ENCODE measurements at places on chromosomes 11 and 22.

GRCh38 chr11:100460426-100460825, 226.7 kb upstream of the ARHGAP42 start:
- DNase-seq, result no peak

DNA sequence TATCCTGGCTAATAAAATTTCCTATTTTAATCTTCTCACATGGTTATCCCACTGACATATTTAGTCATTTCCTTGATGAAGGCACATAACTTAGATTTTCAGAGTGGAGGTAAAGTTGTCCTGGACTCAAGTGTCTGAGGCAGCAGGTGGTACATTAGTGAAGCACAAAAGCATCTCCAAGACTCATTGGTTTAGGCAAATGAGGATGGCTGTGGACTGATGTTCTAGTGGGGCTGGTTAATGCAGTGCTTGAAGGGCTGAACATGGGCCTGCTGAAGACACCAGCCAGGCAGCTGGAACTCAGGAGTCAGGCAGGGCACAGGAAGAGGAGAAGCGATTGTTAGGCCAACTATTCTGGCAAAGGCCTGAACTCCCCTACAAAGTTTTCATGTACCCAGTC, 76.3 kb upstream of the SESN3 start:
- no peak for DNase-seq

DNA sequence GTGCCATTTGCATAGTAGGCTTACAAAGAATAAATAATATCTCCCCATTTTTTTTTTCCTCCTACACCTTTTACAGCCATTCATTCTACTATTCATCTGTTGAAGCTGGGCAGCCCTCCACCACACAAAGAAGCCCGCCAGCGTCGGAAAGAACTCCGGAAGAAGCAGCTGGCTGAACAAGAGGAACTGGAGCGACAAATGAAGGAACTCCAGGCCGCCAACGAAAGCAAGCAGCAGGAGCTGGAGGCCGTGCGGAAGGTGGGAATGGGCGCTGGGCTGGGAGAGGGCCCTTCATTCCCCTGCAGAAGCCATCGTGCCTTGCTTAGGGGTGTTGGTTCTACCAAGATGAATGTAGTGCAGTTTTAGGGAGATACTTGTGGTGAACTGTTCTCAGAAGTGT, 68.6 kb downstream of the SWAP70 start:
- DNase-seq, result no peak

- DNase-seq, result no peak
These were observed 33.5 kb upstream of the RAB38 start for GRCh38 chr11:88208745-88209144.

DNA sequence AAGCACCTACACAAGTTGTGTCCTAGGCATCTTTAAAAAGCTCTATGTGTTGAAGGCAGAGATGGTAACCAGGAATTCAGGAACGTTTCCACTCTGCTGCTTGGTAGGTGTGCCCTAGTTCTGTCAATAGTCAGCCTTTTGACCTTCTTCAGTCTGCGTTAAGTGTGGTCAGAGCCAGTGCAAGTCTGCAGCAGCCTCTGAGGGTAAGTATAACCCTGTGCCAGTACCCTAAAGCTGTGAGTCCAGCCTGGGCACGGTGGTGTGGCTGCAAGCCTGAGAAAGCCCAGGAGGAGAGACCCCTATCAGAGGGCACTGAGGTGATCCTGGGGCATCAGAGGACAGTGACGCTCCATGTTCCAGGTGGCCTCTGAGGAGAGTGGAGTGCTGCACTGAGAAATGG, 76.8 kb upstream of the ADORA2A start:
- no peak for DNase-seq

DNA sequence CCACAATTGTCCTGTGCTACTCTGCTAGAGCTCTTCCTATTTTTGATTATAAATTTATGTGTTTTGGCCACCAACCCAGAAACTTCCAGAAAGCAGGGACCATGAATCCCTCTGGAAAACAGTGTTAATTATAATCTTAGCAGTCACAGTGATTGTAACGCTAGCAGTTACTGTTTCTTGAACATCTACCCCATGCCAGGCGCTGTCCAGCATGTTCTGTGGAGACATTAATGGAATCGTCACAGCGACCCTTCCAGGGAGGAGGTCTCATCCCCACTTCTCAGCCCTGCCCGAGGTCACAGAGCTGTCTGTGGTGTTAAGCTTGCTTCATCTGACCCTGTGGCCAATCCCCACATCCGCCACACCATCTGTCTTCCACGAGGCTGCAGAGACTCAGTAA, 13.9 kb upstream of the PNPLA5 start:
- no peak for DNase-seq

DNA sequence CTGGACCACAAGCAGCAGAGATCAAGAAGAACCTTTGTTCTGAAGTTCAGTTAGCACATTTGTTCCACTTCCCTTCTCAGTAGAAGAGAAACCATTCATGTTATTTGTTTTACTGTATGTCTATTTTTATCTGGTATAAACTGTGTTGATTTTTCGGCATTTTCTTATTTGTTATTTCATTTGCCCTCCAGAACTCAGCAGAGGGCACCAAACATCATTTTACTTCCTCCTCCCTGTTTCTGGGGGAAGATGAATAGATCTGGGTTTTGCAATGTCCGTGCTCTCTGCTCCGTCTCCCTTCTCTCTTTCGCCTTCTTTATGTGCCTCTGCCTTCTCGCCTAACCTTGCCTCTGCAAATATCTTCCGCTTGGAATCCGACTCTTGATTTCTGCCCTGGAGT, 366.9 kb downstream of the NTM start:
- DNase-seq, result no peak

DNA sequence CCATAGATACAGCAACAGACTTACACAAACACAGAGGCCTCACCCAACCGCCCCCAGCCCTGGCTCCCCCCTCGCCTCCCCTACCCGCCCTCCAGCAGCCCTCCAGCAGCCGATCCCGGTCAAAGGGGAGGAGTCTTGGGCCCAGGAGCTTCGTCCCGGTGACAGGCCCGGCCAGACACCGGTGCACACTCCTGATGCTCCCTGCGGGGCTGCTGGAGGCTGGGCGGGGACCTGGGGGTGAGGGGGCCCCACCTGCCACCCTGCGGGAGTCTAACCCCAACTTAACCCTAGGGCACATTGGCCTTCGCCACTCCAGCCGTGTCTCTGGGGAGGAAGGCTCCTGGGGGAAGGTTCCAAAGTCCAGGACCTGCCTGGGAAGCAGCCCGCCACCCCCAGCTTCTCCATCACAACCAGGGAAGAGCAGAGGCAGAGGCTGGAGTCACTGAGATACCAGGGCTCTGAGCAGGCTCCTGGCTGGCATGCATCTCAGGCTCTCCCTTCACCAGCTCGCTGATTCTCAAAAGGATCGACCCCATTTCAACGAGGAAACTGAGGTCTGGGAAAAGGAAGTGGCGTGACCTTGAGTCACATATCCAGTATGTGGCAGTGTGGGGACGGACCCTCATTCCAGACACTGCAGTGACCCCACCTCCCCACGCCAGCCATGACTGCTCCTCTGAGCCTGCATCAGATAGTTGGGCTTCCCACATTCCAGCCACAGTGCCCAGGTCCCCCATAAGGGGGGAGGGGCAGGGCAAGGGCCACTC, 14.4 kb downstream of the BCL9L start:
- no peak for DNase-seq

DNA sequence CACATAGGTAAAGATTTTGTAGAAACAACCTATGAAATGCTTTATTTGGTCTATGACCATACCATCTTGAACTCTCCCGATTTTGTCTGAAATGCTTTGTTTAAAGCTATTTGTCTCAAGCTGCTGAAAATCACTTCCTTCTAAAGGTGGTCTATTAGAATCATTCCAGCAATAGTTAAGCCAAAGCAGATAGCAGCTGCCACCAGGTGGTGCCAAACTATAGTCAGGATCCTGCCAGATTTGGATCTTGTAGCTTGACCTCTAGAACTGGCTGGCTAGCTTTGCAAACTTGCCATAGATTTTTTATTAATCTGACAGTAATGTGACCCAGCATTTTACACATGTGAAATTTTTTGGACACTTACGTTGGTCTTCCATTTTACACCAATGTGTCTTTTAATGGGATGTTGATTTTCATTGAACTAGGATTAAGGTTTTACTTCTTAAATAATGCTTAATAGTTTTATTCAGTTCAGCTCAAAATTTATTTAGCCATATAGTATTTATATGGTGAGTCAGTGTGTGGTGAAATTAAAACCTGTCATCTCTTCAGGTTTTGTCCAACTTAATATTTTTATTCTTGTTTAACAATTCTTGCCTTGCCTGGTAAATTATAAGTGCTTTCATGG, 19.7 kb downstream of the CTR9 start:
- peak; percentile 51 for DNase-seq

GRCh38 chr22:33756508-33756949, 163.7 kb downstream of the LARGE1 start:
- no peak for DNase-seq
